Activated CD4-positive, alpha-beta T cell treated with anti-CD3 and anti-CD28 coated beads for 36 hours (primary cell): ENCODE measurements at places on chromosomes 2 and 18.

- peak overlapping the region; percentile 67 for H3K4me3 ChIP-seq
- H3K27ac ChIP-seq, result no peak overlapping the region
- peaks cover 14% of the 10 kb centered on the region for H3K4me1 ChIP-seq
- H3K36me3 ChIP-seq, result no peaks in the 10 kb centered on the region
- H3K27me3 ChIP-seq, result peaks cover 76% of the 10 kb centered on the region
Measured at GRCh38 chr2:71275939-71276310, 49.0 kb upstream of the PAIP2B start.

DNA sequence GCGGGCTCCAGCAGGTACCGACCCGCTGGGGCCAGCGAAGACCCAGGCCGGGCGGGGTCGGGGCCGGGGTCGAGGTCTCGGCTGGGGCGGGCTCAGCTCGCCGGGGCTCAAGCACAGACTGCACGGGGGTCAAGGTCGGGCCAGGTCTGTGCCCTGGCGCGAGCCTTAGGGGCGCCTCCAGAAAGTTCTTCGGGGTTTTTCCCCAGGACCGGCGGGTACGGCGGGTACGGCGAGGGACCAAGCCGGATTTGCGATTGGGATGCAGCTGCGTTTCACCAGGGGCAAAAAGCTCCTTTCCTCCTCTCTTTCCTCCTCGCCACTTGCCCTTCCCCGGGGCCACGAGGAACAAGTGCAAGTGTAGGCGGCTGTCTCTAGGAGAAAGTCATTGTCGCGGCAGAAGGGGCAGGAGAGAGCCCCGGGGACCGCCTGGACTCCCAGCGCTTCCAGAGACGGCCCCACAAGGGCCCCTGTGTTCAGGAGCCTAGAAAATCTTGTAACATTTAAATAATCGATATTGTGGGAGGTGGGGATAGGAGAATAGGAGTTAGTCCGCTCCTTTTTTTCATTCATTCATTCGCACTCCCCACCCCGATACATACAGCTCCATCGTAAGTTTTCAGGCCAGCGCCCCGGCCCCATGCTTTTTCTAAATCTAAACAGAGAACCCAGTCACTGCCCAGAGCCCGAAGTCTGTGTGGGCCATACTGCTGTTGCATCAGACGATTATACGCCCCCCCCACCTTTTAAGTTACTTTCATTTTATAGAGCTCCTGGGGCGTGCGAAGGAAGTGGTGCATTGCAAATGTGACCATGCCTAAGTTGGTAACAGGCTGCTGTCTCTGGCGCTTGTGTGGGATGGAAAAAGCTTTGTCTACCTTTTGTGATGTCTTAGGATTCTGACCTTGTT lies 679 bp downstream of the PMAIP1 start:
- H3K27ac ChIP-seq, result peak overlapping the region; percentile 90
- H3K27me3 ChIP-seq, result no peaks in the 10 kb centered on the region
- H3K4me1 ChIP-seq, result peaks cover 40% of the 10 kb centered on the region
- DNase-seq, result peak; percentile 83
- peaks cover 43% of the 10 kb centered on the region for H3K36me3 ChIP-seq

GRCh38 chr2:147223119-147223518 lies 621.7 kb upstream of the ACVR2A start:
- H3K36me3 ChIP-seq, result no peaks in the 10 kb centered on the region
- no peak overlapping the region for H3K27ac ChIP-seq
- H3K27me3 ChIP-seq, result no peaks in the 10 kb centered on the region

- H3K27ac ChIP-seq, result no peak overlapping the region
- H3K27me3 ChIP-seq, result no peaks in the 10 kb centered on the region
- peaks cover 74% of the 10 kb centered on the region for H3K4me1 ChIP-seq
- no peak for DNase-seq
Measured at GRCh38 chr2:108983061-108983460, 6.0 kb downstream of the EDAR start.

GRCh38 chr18:49135877-49136276 lies 185.1 kb upstream of the SMAD7 start:
- no peak overlapping the region for H3K4me3 ChIP-seq
- no peaks in the 10 kb centered on the region for H3K4me1 ChIP-seq
- H3K36me3 ChIP-seq, result peaks cover 1% of the 10 kb centered on the region
- H3K27ac ChIP-seq, result no peak overlapping the region
- no peaks in the 10 kb centered on the region for H3K27me3 ChIP-seq

GRCh38 chr18:10304853-10305252 lies 149.6 kb upstream of the APCDD1 start:
- DNase-seq, result no peak
- H3K27me3 ChIP-seq, result no peaks in the 10 kb centered on the region
- H3K27ac ChIP-seq, result no peak overlapping the region
- no peaks in the 10 kb centered on the region for H3K36me3 ChIP-seq

GRCh38 chr2:190849774-190850173 lies 30.8 kb upstream of the GLS start:
- no peaks in the 10 kb centered on the region for H3K36me3 ChIP-seq
- no peaks in the 10 kb centered on the region for H3K27me3 ChIP-seq
- H3K27ac ChIP-seq, result no peak overlapping the region
- peaks cover 18% of the 10 kb centered on the region for H3K4me1 ChIP-seq
- H3K4me3 ChIP-seq, result no peak overlapping the region

- no peak for DNase-seq
- H3K36me3 ChIP-seq, result no peaks in the 10 kb centered on the region
- H3K4me3 ChIP-seq, result no peak overlapping the region
- no peaks in the 10 kb centered on the region for H3K27me3 ChIP-seq
- no peak overlapping the region for H3K27ac ChIP-seq
Measured at GRCh38 chr2:60298006-60298696, 255.3 kb downstream of the BCL11A start.

- peaks cover 35% of the 10 kb centered on the region for H3K27me3 ChIP-seq
- no peak for DNase-seq
- no peak overlapping the region for H3K4me3 ChIP-seq
Measured at GRCh38 chr2:45145073-45145899, 136.0 kb upstream of the SIX2 start.

DNA sequence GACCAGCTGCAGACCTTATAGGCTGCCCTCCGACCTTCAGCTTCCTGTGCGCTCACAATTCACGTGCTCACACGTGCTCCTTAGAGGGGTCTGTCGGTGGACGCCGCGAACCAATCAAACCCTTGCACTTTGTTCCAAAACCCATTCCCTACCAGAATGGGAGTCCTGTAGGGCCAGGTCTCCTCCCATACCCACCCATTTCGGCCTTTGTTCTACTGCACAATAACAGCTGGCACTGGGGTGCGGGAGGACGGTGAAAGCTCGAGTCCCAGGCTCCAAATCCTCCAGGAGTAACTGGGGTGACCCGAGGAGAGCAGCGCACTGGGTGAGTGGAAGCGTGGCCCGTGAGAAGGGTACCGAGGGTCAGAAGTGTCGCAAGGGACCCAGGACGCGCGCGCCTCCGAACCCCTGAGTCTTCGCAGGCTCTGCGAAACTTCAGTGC lies 13.0 kb downstream of the SIX3 start:
- no peaks in the 10 kb centered on the region for H3K36me3 ChIP-seq
- H3K4me1 ChIP-seq, result peaks cover 18% of the 10 kb centered on the region
- H3K27me3 ChIP-seq, result peaks cover 59% of the 10 kb centered on the region
- no peak for DNase-seq
- no peak overlapping the region for H3K4me3 ChIP-seq

- H3K27ac ChIP-seq, result no peak overlapping the region
- peaks cover 8% of the 10 kb centered on the region for H3K27me3 ChIP-seq
- no peaks in the 10 kb centered on the region for H3K36me3 ChIP-seq
- H3K4me3 ChIP-seq, result no peak overlapping the region
- DNase-seq, result peak; percentile 13
- H3K4me1 ChIP-seq, result no peaks in the 10 kb centered on the region
Measured at GRCh38 chr18:49886891-49887764, 73.8 kb upstream of the ACAA2 start.

DNA sequence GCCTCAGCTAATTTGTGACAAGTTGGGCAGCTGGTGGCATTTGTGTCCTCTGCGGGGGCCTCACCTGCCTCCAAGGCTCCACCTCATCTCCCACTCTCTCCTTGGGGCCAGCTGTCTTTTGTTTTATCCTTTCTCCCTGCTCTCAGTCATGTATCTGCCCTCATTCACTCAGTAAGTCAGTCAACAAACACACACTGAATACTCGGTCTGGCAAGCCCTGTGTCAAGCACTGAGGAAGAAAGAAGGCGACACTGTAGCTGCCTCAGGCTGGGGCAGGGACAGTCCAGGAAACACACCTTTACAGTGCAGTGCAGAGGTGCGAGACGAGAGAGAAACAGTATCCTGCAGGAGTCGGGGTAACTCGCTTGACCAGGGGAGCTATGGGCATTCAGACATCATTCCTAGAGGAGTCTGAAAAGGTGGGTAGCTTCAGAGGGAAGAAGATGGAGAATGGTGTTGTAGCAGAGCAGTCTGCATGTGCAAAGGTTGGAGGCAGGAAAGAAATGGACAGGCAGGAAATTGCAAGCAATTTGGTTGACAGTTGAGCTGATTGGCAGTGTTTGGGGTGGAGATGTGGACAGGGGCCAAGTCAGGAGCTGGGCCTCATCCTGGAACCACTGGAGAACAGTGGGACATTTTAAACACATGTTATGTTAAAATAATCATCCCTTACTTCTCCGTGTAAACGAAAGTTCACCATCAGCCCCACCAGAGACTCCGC lies 34.9 kb downstream of the SCTR start:
- H3K4me1 ChIP-seq, result no peaks in the 10 kb centered on the region
- no peak overlapping the region for H3K27ac ChIP-seq
- peaks cover 14% of the 10 kb centered on the region for H3K27me3 ChIP-seq
- H3K4me3 ChIP-seq, result no peak overlapping the region

DNA sequence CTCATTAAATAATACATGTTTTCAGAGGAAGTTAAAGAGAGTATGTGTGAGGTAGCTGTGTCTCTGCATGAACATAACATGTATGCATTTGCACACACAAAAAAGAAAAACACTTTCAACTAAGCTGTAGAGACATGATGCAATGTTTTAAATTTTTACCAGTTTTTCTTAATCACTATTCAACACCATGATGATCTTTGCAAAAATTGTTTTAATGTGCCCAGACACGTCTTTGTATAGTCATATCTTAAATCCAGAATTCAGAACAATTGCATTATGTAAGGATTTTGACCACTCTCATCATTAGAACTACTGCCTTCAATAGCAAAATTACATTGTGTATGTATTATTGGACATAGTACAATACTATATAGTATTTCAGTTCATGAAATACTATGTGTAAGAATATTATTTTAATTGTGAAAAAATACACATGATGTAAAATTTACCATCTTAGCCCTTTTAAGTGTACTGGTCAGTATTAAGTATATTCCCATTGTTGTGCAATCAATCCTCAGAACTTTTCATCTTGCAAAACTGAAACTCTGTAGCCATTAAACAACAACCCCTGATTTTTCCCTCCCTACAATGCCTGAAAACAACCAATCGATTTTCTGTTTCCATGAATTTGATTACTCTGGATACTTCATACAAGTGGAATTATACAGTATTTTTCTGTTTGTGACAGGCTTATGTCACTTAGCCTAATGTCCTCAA lies 104.5 kb upstream of the ACVR2A start:
- H3K4me1 ChIP-seq, result no peaks in the 10 kb centered on the region
- H3K27me3 ChIP-seq, result no peaks in the 10 kb centered on the region
- no peak for DNase-seq
- H3K4me3 ChIP-seq, result no peak overlapping the region

DNA sequence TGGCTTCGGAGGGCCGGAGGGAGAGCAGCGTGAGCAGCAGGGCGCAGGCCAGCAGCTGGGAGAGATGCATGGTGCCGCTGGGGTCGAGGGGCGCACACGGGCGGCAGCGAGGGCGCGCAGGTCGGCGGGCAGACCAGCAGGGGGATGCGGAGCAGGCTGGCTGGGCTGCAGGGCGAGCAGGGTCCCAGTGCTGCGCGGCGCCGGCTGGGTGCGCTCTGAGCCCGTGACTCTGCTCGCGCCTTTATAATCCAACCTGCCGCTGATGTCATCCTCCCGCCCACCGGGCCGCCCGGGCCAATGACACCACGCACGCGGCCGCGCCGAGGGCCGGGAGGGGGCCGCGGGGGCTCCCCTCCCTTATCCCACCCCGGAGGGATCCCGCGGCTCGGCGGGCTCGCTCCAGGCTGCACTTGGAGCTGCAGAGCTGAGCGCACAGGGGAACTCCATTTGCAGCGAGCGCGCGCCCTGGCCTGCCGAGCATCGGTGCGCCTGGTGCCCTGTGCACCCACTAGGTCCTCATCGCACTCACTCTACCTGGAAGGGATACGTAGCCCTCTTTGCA lies at the start of gene NPPC:
TSS of gene NPPC (minus strand) at position 217 of the 562 bp plus-strand sequence. CDS start at position 70, 147 bp downstream.
- H3K4me3 ChIP-seq, result peak within 1 kb of the TSS; percentile 61
- H3K36me3 ChIP-seq, result no peaks in the 10 kb centered on the region
- DNase-seq, result peak; percentile 90

- no peaks in the 10 kb centered on the region for H3K36me3 ChIP-seq
- DNase-seq, result no peak
- no peak overlapping the region for H3K27ac ChIP-seq
- H3K4me1 ChIP-seq, result no peaks in the 10 kb centered on the region
Measured at GRCh38 chr2:58449286-58450010, 208.3 kb upstream of the FANCL start.

- H3K27ac ChIP-seq, result no peak overlapping the region
- no peak for DNase-seq
- H3K4me3 ChIP-seq, result no peak overlapping the region
- peaks cover 12% of the 10 kb centered on the region for H3K27me3 ChIP-seq
Measured at GRCh38 chr2:26399771-26400376, 1.8 kb upstream of the DRC1 start.

- no peaks in the 10 kb centered on the region for H3K4me1 ChIP-seq
- no peak overlapping the region for H3K4me3 ChIP-seq
- H3K27me3 ChIP-seq, result peaks cover 3% of the 10 kb centered on the region
Measured at GRCh38 chr2:149383340-149383739, 53.0 kb downstream of the LYPD6 start.

DNA sequence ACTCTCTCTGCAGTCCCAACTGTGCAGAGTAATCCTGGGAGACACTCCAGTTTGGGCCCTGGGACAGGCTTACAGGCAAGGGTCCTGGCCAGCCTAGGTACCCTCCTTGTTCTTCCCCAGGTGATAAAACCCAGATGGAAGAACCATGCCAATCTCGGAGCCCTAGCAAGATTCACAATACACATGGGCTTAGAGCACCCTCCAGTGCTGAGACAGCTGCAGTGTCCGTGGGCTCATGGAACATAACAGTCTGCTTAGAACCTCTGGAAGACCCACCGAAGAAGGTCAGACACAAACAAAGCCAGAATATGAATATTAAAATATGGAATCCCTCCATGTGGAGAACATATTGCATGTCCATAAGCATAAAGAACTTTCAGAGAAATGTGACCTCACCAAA lies 568.1 kb downstream of the KCNJ3 start:
- H3K27ac ChIP-seq, result no peak overlapping the region
- H3K27me3 ChIP-seq, result no peaks in the 10 kb centered on the region
- H3K36me3 ChIP-seq, result no peaks in the 10 kb centered on the region
- no peak for DNase-seq
- H3K4me3 ChIP-seq, result no peak overlapping the region
- no peaks in the 10 kb centered on the region for H3K4me1 ChIP-seq

- DNase-seq, result no peak
- H3K36me3 ChIP-seq, result peaks cover 9% of the 10 kb centered on the region
- H3K27ac ChIP-seq, result no peak overlapping the region
Measured at GRCh38 chr2:97988722-97989121, 7.0 kb downstream of the TMEM131 start.

GRCh38 chr2:188604579-188604978 lies 312.9 kb downstream of the GULP1 start:
- no peaks in the 10 kb centered on the region for H3K4me1 ChIP-seq
- DNase-seq, result no peak
- H3K36me3 ChIP-seq, result no peaks in the 10 kb centered on the region
- no peak overlapping the region for H3K27ac ChIP-seq

GRCh38 chr2:75595541-75596395 lies 35.0 kb upstream of the EVA1A start:
- H3K4me3 ChIP-seq, result no peak overlapping the region
- H3K27ac ChIP-seq, result no peak overlapping the region
- H3K27me3 ChIP-seq, result no peaks in the 10 kb centered on the region
- DNase-seq, result no peak
